ENCODE measurements at places on chromosomes 3 and 15.

- no peak for DNase-seq
Observed at GRCh38 chr3:59235634-59236012, 185.8 kb upstream of the CFAP20DC start.

DNA sequence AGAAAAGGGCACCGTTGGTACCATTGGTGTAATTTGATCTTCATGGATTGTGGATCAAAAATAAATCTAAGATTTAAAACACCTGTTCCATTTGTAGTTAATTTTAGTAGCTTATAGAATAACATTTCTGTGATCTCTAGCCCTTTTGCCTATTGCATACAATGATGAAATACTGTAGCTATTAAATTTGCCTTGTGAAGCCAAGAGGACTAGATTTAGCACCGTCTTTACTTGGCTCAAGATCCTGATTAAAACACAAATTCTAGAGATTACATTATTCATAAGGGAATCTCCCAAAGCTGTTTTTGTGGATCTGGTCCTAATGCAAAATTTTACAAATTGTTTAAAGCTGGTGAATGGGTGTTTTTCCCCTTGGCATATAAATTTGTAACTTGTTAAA is 8.2 kb downstream of the TBC1D23 start:
- DNase-seq = no peak

DNA sequence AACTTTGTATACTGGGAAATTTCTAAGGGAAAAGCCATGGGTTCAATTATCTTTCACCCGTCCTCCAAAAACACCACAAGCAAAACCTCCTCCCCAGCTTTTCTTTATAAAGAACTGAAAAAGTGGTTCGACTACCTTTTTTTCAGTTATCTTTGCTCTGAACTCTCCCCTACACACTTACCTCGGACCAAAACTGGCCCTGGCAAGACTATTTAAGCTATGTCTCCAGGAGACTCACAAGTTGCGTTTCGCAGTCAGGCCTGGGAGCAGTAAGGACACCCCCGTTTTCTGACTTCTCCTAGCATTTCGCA is 645 bp downstream of the COPS2 start:
- no peak for DNase-seq

DNA sequence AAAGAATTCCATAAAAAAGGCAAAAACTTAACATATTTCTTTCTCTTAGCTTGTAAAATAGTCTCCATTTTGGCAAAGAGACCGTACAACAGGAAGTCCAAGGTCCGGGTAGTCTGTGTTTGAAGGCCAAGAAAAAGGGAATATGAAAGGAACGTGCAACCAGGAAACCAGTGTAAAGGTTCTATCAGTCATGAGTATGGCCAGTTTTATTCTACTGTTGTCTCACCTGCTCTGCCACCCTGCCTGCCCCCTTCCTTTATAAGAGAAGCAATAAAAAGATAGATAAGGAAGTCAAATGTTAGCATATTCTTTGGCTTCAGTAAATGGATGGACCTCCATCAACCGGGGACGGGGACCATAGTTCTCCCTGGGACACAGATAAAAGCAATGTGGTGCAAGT is 370.6 kb upstream of the ROBO2 start:
- DNase-seq = no peak

DNA sequence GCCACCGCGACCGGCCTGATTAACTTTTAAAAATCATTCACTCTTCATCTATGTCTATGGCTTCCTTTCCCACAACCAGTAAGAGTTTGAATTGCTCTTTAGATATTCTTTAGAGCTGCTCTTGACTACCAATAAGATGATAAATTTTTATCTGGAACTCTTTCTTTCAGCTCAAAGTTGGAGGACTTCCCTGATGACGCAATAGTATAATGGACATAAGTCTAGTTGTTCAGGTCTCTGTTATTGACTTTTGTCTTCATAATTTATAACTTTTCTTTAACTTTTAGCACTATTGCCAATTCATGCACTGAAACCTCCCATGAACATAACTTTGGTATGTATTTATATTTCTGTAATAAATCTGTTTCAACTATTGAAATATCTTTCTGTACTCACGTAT is 61.3 kb upstream of the NLGN1 start:
- no peak for DNase-seq

DNA sequence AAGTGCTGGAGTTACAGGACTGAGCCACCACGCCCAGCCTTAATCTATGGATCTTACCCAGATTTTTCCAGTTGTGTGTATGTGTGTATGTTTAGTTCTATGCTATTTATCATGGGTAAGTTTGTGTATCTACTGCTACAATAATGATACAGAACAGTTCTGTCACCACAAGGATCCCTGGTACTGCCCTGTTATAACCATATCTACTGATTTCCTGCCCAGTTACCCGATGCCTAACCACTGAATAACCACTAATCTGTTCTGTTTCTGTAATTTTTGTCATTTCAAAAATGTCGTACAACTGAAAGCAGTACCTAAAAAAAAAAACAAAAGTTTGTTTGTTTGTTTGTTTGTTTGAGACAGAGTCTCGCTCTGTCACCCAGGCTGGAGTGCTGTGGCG is 123.7 kb upstream of the RAP2B start:
- DNase-seq = no peak

DNA sequence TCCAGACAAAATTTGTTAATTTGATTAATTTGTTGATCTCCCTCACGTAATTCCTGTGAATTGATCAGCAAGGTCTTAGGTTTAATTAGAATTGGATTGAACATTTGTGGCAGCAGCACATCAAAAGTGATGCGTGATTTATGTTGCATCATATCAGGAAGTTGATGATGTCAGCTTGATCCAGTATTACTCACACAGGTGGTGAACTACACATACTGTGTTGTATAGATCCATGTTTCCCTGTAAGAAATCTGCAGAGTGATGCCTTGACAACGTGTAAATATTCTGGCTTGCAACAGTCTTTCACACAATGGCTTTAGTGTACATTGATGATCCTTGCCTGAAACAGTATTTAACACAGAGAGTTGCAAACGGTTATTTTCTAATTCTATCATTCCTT is 200.4 kb downstream of the ADAMTSL3 start:
- no peak for DNase-seq

- no peak for DNase-seq
Observed at GRCh38 chr3:181913254-181913653, 201.5 kb downstream of the SOX2 start.

GRCh38 chr3:139893267-139893962 is 41.6 kb upstream of the CLSTN2 start:
- DNase-seq = no peak

- no peak for DNase-seq
Observed at GRCh38 chr3:42070524-42070923, 20.6 kb upstream of the TRAK1 start.

DNA sequence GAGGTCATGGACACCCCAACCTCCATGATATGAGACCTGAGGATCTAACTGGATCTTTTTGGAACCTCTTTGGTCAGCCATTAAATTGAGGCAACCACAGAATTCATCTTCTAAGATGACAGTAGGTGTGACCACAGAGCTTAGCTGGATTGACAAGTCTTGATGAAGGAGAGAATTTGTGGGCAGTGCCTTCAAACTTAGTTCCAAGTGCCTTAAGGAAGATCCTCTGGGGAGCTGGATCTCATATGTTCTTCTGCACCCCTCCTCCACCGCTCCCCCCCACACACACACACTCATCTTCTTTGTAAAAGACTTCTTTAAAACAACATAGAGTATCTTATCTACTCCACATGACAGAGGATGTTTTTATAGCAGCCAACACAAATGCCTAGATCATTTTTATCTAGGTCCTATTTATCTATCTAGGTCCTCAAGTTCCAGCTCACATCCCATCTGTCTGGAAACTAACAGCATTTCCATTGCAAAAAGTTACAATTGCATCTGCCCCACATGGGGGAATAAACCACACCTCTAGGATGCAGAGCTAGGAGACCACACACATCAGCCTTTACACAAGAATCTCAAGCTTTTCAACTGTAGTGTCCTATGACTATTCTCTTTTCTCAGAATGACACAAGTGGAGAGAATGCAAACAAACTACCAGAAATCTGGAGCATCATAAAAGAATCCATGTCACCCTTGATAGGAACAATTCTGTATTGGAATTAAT is 37.4 kb downstream of the WWTR1 start:
- no peak for DNase-seq

- DNase-seq = no peak
Observed at GRCh38 chr3:12232785-12233300, 56.0 kb upstream of the PPARG start.

DNA sequence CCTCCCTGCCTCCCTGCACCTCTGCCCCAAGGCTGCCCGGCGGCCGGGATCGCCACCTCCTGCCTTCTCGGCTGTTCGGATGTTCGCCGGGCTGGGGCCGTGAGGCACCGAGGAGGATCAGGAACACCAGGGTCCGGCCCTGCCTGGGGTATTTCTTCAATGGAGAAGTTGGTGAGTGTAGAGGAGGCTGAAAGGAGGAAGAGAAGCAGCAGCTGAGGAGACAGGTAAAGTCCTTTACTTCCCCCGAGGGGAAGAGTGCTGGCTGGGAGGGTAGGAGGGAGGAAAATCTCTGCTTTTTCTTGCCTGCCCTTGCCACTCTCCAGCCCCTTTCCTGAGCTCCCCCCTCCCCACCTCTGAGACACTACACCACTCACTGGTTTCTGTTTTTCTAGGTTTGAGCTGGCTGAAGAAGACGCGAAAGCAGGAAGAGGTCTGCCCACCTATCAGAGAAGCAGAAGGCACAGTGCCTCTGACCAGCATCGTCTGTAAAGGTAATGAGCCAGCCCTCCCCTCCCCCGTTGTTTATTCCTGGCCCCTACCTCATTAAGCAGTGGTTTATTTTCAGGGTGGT is 519 bp downstream of the ASB7 start:
- peak; percentile 7 for DNase-seq

- DNase-seq = no peak
Observed at GRCh38 chr15:101100118-101100517, 151.7 kb downstream of the CHSY1 start.

GRCh38 chr3:103968751-103969150 is 1398.0 kb upstream of the ALCAM start:
- no peak for DNase-seq

- no peak for DNase-seq
Observed at GRCh38 chr3:170703121-170703588, 117.3 kb upstream of the SLC7A14 start.

DNA sequence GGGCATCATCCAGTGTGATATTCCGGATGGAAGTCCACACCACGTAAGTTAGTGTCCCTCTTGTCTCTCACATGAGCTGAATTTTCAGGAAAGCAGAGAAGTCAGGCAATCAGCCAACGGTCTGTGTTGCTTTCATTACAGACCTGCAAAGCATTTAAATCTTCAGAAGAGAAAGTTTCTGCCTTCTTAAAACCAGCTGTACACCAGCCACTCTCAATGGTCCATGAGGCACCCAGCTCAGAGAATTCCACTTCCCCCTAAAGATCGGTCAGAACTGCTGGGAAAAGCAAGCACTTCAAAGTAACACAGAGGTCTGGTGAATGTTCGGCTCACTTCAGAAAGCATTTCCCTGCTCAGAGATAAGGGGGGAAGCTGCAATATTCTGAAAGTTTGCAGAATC is 903.7 kb downstream of the EPHA3 start:
- DNase-seq = no peak

DNA sequence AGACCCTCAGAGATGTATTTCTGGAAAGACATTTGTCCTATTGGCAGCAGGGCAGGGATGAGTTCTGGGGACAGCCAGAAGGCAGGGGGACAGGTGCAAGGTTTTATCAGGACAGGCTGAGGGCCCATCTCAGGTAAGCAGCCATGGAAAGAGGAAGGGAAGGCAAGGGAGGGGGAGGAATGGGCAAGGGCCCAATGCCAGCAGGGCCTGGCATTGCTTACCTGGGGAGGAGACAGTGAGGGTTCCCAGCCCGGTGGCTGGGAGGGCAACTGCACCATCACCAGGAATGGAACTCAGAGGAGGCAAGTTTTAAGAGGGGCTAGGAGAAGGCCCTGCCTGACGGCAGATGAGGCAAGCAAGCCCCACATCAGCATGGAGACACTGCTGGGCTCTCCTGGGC is 3.1 kb downstream of the ARPIN start:
- DNase-seq = no peak

GRCh38 chr15:31577108-31577507 is 250.5 kb downstream of the KLF13 start:
- DNase-seq = no peak

GRCh38 chr3:196235452-196236122 is 19.3 kb downstream of the SLC51A start:
- no peak for DNase-seq

- DNase-seq = no peak
Observed at GRCh38 chr3:105837143-105837740, 31.6 kb downstream of the CBLB start.

DNA sequence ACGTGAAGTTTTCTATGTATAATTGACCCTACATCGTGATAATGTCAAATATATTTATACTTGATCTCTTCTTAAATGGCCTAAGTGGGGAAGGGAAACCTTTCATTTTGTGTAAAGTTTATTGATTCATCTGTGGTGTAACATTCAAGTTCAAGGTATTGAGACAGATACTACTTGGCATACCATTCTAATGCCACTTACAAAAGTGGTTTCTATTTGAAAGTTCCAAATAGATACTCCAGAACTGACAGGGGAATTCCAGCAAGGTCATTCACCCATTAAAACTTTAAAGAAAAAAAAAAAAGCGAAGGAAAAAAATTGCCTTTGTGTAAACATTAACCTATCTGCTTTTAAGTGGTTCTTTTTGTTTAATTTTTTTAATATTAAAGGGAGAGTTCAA is 45.3 kb upstream of the MAP3K13 start:
- no peak for DNase-seq
